ENCODE measurements at places on chromosomes 4 and X.

DNA sequence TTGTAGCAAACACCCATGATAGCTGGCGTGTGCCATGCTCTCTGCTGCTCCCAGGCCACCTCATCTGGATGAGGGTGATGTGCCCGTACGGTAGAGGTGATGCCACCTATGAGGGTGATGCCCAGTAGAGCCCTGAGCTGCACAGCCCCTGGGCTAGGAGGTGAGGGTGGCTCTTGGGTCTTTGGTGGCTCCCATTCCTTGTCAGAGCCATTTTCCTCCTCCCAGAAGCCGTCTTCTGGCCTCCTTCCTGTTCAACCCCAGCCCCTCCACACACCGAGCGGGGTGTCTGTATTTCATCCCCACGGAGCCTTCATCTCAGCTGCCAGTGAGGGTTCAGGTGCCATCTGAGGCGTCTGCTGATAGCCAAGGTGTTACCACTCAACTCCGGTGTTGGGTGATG is 12.0 kb upstream of the TNIP2 start:
- no peak for DNase-seq

DNA sequence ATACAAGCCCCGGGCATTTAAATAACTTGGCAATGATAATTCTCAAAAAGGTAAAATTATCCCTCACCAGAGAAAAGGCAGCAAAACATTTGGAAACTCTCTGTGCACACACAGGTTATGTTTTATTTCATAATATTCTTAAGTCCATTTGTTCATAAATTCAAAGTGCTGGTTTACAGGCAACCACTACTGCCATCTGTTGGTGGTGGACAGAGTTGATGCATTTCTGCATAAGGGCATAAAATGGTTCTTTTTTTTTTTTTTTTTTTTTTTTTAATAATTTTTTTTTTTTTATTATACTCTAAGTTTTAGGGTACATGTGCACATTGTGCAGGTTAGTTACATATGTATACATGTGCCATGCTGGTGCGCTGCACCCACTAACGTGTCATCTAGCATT is 31.5 kb upstream of the IL21 start:
- no peak for DNase-seq

- DNase-seq, result no peak
Observed at GRCh38 chr4:62170235-62170634, 970.1 kb downstream of the ADGRL3 start.

- no peak for DNase-seq
Observed at GRCh38 chr4:68808060-68808459, 7.7 kb upstream of the UGT2B10 start.

DNA sequence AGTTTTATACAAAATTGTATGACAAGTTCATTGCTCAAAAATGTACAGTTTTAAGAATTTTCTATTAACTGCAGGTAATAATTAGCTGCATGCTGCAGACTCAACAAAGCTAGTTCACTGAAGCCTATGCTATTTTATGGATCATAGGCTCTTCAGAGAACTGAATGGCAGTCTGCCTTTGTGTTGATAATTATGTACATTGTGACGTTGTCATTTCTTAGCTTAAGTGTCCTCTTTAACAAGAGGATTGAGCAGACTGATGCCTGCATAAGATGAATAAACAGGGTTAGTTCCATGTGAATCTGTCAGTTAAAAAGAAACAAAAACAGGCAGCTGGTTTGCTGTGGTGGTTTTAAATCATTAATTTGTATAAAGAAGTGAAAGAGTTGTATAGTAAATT is 131.0 kb downstream of the TET2 start:
- no peak for DNase-seq

DNA sequence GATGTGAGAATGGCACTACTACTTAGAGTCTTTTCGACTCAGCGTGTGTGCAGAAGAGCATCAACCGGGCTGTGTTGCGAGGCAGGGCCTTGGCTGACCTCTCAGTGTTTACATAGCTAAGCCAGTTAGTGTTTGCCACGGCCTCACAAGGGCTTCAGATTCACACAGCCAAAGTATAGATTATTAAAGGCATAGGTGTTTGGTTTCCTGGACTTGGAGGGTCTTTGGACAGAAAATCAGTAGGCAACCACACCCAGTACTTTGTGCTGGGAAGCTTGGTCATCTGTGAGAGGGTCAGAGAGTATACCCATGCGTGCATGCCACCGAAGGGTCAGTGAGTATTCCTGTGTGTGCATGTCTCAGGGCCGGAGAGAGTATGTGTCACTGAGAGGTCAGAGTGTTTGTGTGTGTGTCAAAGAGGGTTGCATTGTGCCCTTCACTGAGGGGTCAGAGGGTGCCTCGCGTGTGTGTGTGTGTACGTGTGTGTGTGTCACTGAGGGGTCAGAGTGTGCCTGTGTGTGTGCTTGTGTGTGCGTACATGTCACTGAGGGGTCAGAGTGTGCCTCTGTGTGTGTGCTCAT is 69.7 kb upstream of the MSANTD1 start:
- no peak for DNase-seq

- no peak for DNase-seq
Observed at GRCh38 chrX:73822775-73823174, 259.8 kb downstream of the CHIC1 start.

DNA sequence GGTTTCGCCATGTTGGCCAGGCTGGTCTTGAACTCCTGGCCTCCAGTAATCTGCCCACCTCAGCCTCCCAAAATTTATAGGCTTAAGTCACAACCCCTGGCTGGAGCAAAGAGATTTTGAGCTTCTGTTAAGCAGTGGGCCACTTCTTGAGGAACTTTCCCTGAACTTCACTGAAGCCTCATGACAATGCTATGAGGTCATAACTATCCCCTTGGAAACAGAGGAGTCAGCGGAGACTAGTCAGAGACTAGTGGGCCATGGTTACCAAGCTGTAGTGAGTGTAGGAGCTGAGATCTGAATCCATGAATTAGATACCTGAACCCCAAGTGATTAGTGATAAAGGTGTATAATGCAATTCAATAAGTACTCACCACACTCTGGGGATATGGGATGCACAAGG is 145.1 kb upstream of the MSX1 start:
- DNase-seq, result no peak

DNA sequence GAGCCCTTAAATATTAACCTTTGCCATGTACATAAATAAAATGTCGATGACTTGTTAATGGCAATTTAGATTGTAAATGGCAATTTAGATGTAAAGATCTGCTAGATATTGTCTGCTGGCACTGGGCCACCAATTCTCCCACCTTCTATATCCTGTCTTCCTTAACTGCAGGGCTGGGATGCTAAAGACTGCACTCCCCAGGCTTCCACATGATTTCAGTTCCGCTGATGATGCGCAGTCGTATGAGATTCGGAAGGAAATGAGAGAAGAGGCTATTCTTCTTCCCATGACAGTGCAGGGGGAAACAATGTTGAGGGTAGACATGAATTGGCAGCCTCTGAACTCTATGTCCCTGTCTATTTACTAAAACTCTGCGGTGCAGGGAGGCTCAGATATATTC is 55.7 kb downstream of the PITX2 start:
- no peak for DNase-seq

- no peak for DNase-seq
Observed at GRCh38 chrX:126338916-126339315, 172.8 kb upstream of the DCAF12L2 start.

- DNase-seq, result no peak
Observed at GRCh38 chrX:39757971-39758370, 339.8 kb downstream of the BCOR start.

DNA sequence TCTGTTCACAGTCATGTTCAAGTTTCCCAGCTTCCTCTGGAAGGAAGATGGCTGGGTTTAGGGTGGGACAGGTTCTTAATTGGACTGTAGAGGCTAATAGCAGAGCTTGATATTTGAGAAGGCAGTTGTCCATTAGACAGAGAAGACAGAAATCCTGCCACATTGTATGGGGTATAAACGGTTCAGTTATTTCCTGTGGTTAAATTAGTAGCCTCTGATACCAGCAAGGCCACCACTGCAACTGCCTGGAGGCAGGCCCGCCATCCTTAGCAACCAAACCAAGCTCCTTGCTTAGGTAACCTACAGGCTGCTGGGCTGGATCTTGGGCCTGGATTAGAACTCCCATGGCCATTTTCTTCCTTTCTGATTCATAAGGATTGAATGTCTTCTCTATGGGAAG is 1367.0 kb downstream of the PCDH7 start:
- DNase-seq, result no peak

DNA sequence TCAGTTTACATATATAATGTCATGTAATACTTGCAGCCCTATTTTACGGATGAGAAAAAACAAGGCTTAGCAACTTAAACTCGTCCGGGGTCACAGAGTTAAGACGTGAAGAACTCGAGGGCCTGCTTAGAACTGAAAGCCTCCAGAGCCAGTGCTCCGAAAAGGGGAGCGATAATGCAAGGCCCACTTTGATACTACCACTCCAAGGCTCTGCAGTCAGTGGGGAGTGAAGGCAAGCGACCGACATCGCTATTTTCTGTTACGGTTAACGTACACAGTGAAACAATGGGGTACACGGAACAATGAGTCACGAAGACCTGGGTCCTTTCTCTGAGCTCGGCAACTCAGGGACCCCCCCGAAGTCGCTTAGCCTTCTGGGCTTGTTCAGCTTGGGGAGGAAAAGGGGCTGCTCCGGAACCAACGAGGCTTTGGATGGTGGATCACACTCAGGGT is 965 bp downstream of the PPA2 start:
- no peak for DNase-seq

DNA sequence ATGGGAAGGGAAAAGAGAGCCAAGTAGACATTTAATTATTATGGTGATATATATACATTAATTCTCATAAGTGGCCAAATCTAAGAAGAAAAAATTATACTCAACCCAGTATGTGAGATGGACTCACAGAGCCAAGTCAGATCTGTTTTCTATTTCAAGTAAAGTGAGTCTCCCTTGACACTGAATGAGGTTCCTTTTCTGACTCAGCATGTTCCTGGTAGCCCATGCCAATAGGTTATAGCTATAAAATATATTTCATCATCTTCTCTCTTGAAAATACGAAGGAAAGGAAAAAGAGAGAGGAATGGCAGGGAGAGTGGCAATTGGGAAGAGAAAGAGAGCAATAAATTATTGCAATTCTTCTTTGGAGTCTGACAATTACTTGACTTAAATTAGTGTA is 68.8 kb upstream of the GRIA2 start:
- no peak for DNase-seq

- DNase-seq, result no peak
Observed at GRCh38 chrX:74426071-74426470, 4.8 kb downstream of the SLC16A2 start.

DNA sequence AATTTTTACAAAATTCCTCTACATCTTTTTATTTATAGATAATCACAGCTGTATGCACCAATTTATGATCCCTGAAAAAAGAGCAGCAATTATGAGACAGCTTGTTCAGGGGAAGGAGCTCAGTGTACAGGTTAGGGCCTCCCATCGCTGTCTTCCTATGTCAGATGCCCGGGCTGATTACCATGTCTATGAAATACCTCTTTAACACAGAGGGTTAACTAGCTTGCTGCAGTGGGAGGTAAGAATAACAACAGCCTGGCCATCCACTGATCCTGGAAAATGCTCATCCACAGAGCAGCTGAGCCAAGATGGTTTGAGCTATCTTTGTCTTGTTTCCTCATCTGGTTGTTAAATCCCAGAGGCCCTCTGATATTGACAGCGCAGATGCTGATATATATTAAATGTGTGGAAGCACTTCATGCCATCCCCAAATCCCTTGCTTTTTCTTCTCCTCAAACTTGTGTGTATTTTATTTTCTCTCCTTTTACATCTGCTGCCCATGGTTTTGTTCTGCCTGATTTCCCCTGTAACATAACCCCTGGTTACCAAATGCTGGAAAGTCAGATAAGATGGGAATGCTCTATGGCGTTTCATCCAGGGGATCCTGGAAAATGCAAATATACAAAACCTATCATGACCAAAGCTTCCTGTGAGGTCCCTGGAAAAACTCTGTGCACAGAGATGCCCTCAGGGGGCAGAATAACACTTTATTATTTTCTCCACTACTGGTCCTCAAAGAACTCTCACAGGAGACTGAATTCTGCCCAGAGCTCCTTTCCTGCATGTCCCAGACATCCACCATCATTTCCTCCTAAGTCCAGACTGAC is 85.8 kb upstream of the PUDP start:
- no peak for DNase-seq

- DNase-seq, result no peak
Observed at GRCh38 chr4:31009926-31010325, 289.8 kb downstream of the PCDH7 start.

GRCh38 chrX:119398974-119399771 is at the start of gene SLC25A43:
TSS of gene SLC25A43 (plus strand) at chrX:119399336. CDS start at chrX:119399404, 68 bp downstream.
- DNase-seq, result peak; percentile 73

DNA sequence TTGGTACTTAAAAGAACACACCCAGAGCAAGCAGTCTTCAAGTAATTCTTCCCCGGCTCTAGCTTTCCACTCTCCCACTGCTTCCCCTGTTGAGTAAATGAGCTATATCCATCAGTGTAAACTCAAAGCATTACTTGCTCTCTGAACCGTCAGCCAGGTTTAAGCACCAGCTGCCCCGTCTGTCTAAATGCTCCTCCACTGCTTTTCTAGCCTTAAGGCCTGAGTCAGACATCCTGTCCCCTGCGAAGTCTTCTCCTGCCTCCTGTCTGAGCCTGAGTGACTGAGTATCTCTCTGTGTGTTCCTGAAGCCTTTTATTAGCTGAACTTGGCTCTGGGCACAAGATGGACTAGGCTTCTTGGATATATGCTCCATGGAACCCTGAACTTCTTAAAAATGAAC is 205.1 kb downstream of the STK32B start:
- DNase-seq, result no peak

GRCh38 chrX:124619710-124620109 is 273.3 kb downstream of the SH2D1A start:
- DNase-seq, result no peak

GRCh38 chrX:13938829-13939530 is 90.7 kb downstream of the GEMIN8 start:
- no peak for DNase-seq

GRCh38 chr4:98627531-98628257 is 30.7 kb downstream of the TSPAN5 start:
- no peak for DNase-seq

DNA sequence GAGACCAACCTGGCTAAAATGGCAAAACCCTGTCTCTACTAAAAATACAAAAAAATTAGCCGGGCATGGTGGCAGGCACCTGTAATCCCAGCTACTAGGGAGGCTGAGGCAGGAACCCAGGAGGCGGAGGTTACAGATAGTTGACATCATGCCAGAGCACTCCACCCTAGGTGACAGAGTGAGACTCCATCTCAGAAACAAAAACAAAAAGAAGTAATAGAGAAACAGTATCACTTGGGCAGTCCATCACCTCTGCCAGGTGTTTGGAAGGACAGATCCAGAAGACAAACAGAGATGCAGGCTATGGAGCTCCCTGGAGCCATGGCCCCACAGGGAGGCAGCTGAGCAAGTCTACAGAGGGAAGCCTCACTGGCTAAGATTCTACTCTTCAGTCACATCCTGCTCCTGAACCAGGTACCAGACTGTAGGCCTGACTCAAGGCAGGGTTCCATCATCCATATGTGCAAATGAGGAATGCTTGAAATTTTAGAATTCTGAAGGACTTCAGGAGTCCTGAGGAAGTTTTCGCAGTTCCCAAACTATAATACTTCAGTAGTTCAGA is 81.4 kb upstream of the CPEB2 start:
- no peak for DNase-seq

- DNase-seq, result no peak
Observed at GRCh38 chr4:15042529-15043167, 40.4 kb downstream of the CPEB2 start.

GRCh38 chr4:142817442-142817841 is 28.7 kb downstream of the INPP4B start:
- DNase-seq, result no peak

- DNase-seq, result no peak
Observed at GRCh38 chr4:14152834-14153519, 525.5 kb upstream of the BOD1L1 start.

Measured in activated CD8-positive, alpha-beta memory T cell treated with anti-CD3 and anti-CD28 coated beads for 24 hours (primary cell).